ENCODE measurements at places on chromosomes 5 and 9.

DNA sequence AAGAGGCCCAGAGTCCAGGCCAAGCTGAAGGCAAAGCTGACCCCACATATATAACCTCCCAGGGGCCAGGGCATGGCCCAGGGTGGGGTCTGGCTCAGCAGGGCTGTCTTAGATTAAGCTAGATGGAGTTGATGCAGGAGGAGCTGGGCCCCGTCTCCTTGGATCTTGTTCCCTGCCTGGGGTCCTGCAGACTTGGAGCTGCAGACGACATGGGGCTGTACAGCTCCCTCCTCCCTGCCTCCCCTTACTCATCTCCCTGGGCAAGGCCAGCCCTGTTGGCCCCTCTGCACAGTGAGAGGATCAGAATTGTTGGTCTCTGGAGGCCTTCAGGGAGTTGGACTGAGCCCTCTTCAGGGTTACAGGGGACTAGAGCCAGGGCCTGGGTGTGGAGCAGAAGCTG is 134.9 kb downstream of the RGS3 start:
- DNase-seq = no peak

DNA sequence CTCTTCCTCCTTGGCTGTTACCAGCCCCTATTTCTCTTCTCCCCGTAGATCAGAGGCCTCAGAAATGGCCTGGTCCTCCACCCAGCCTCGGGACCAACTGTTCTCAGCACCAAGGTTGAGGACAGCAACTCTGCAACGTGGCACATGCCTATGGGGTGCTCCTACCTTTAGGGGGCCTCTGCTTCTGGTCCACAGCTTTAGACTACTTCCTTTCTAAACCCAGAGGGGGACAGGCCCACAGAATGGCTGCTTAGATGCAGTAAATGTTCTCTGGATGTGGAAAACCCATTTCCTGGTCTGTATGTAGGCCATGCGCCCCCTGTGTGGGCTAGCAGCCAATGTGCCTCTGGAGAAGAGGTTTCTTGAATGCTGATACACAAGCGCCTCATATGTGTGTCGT is 68.4 kb downstream of the NRG2 start:
- DNase-seq = no peak

DNA sequence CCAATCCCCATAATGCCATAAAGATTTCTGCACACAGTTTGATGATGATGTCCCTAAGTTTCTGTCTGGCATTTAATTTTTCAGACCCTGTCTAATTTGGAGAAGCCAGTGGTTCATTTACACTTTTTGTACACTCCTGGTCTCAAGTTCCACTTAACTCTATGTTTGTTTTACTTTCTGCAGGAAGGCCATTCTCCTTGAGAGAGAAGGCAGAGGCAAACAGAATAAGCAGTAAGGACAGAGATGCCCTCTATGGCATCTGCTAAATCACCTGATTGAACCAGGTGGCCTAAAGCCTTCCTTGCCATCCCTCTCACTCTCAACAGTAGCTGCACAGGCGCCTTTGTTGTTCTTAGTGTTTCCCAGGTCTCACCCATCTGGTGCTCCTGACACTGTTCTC is 86.1 kb upstream of the LRRTM2 start:
- DNase-seq = no peak

- DNase-seq = no peak
Measured at GRCh38 chr5:63175850-63176249, 597.2 kb downstream of the LRRC70 start.

DNA sequence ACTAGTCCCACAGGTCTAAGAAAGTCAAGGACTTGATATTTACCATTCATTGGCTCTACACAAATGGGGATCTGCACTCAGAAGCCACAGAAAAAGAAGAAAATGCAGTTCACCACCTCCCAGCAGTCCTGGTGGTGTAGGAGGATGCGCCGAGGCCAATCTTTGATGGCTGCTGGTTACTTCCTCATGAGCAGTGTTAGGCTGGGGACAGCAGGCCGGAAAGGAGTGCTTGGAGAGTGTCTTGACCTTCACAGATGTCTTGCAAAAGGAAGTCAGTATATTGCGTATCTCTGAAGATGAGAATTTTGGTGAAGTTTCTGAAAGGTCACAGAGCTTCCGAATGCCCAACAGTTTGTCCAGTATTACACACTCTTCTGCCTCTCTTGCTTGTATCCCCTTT is 597.0 kb downstream of the EBF1 start:
- no peak for DNase-seq

Data from urinary bladder (tissue), 4 donors.